Caudate nucleus (tissue), 63 donors: ENCODE measurements at places on chromosomes 12 and 14.

- DNase-seq, result peak; percentile 23
Measured at GRCh38 chr12:105226219-105226618, 9.8 kb downstream of the APPL2 start.

DNA sequence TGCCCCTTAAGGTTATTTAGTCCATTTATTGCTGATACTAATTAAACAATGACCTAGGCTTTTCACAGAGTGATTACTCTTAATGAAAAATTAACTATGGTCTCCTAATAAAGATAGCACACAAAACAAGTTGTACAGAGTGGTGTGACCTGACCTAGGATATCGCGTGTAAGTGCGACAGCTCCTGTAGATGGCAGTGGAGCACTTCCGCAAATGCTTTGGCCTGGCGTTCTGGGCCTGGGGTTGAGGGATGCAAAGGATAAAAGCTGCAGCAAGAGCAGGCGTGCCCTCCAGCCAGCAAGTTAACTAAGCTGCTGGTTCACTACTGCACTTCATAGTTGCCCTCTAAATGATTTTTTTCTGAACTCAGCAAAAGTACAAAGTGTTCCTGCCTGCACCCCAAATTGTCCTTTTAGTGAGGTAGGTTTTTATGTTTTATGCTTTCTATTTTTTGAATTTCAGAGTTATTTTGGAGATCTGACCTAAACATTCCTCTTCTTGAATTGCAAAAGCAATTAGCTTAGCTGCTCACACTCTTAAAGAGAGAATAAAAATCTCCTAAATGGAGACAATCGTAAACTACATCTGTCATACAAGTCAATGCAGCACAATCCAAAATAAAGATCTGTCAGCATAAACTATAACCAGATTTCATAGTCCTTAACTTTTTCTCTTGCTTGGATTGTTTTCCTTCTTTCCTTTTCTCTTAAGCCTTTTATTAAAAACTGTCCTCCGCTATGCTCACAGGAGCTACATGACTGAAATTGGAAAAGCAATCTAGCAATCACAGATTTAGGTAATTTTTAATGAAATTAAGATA is 379.6 kb downstream of the LRIG3 start:
- peak; percentile 55 for DNase-seq

- no peak for DNase-seq
Measured at GRCh38 chr12:131208425-131208824, 254.7 kb downstream of the ADGRD1 start.

DNA sequence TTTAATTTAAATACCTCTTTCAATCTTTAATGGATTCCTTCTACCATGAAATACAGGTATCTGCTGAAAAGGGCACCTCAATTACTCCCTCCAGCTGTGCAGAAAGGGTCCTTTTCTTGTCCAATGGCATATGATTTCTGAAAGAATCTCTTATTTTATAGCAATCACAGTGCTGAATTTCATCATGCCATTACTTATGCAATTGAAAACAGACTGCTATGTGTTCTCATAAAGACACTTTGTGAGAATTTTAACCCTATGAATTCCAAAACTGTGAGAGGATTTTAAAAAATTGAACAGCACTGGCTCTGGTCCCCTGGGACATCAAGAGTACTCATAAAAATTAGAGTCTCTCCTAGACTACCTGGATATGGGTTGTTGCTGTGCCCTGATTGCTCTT is 45.9 kb upstream of the CNOT2 start:
- no peak for DNase-seq
